ENCODE measurements at places on chromosomes 6 and 20.

GRCh38 chr6:133046576-133046975 lies 194.6 kb upstream of the EYA4 start:
- no peak for DNase-seq

- no peak for DNase-seq
Measured at GRCh38 chr6:28142446-28142845, 763 bp downstream of the ZKSCAN8 start.

DNA sequence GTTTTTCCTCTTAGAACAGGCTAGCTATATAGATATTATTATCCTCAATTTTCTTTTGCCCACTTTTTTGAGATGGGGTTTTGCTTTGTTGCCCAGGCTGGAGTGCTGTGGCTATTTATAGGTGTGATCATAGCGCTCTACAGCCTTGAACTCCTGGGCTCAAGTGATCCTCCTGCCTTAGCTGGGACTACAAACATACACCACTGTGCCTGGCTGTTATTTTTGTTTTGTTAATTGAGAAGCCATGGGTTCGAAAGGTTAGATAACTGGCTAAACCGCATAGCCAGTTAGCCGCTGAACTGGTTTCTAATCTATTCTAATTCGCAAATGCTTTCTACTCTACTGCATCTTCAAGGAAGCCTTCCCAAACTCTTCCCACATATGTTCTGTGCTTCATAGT lies 425.8 kb downstream of the CDKAL1 start:
- no peak for DNase-seq

DNA sequence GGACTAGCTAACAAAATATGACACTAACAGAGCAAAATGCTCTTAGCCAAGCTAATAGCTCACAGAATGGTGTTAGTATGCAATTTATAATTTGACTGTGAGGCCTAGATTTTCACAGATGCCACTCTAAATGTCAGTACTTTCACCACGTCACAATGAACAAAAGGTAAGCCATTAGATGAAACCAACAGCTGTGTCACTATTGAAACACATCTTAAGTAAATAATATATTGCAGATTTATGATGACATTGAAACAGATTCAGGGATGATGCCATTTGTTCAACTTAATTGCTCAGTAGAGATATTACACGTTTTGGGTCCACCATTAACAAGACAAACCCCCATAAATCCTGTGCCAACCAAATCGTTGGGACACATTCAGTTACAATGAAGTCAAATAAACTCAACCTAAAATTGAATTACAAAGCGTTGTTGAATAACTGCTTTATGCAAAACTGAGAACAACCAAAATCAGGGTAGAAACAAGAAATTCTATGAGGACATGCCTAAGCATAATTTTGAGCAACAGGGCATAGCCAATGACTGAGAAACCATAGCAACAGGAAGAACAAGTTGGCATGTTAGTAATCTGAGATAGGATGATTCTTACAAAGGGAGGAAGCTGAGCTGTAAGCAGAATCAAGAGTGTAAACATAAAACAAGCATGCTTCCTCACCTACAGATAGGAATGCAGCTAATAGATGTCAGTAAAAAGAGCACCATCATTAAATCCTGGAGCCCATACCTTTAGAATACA lies 85.6 kb upstream of the KHDRBS2 start:
- no peak for DNase-seq

DNA sequence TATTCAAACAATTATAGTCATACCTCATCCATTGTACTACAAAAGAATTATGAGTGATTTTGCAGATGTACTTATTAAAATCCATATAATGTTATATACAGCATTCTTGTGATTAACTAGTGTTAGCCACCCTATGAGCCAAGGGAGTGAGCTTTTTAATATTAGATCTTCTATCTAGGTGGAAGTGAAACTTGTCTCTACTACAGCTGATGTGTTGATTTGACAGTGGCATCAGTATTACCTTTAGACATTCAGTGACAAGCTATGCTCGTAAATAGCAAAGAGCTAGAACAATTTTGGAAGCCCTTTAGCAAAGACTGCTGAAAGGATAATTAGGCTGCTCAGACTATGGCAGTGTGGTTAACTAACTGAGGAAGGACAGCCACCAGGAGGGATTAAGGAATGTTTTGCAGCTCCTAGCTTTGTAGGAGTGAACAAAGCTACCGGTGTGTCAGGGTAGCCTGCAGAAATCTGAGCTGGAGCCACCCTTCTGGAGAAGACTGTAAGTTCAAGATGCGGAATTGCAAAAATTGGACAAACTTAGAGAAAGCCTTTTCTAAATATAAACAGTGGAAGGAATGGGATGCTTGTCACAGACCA lies 73.7 kb downstream of the AFG1L start:
- no peak for DNase-seq

- DNase-seq = no peak
Measured at GRCh38 chr6:138231381-138231886, 13.1 kb upstream of the PBOV1 start.

DNA sequence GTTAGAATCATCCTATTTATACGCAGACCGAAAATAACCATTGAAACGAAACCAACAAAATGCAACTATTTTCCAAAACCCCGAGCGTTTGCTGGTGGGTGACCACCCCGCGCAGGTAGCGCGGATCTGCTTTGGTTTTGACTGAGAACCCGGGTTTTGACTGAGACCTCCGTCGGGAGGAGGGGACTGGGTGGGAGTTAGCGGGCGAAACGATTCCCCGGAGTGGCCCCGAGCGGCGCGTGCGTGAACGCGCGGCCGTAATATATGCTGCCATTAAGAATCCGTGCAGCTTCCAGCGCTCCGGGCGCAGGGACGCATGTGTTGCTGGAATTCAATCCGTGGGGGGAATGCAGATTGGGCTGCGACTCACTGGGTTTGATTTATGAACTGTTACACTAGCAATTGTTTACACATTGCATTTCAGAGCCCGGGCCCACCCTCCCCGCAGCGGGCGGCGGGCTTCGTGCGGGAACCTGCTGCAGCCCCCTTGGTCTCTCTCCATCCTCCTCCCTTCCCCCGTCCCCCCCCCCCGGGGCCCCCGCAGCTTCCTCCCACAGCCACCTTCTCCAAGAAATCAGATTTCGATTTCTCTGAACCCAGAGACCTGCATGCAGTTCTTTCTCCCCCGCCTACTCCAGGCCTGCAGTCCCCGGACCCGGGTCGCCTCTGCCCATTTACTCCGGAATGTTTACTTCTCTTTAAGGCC lies 9.9 kb downstream of the NRN1 start:
- peak; percentile 83 for DNase-seq

GRCh38 chr6:90896075-90896547 lies 309.2 kb upstream of the MAP3K7 start:
- DNase-seq = no peak

DNA sequence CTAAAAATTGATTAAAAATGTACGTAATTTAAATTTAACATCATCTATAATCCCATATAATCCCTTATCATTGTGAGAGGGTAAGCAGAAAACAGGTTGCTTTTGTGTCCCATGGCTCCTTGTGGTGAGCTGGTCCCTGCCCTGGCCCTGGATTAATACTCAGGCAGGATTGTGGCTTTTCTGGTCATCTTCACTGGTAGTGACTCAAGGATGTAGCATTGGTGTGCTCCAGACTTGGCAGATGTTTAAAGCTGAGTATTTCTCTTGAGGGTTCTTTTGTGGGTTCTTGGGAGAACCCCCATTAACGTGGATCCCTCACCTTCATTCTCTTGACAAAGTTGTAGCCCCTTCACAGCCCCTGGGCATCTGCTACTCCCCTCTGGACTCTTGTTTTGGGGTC lies 39.3 kb downstream of the SNRNP48 start:
- DNase-seq = no peak

DNA sequence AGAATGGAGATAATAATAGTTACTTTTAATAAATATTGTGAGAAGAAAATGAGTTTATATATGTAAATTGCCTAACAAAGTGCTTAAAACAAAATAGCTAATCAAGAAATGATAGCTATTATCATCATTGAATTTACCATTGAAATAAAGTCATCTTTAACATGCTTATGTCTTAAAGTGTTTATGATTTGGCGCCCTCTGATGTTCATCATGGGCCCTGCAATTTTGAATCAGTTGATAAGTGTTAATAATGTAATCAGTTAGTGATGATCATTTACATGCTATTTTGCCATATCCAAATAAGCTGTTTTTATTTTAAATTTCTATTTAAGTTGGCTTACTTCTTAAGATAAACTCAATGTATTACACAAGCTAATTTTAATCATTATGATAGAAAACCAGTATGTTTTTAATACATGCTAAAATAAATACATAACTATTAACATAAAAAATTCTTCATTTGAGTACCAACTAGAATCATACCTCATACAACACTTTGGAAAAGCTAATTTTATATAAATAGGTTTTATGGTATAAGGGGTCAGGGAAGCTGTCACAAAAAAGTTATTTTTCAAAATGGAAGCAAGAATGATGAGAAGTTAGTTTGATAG lies 39.2 kb upstream of the TPD52L1 start:
- no peak for DNase-seq

DNA sequence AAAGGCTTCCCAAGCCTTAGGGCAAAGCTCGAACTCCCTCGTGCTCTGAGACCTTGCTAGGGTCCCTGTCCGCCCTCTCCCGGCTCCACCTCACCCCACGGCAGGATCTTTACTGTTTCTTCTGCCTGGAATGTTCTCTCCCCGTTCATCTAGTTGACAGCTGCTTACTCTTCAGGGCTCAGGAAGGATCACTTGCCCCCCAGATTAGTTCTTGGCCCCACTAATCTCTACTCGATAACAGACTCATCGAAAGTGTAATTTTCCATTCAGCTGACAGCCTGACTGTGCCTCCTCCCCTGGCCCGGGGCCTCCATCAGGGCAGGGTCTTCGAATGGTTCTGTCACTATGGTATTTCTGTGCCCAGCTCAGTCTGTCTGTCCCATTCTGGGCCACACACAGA lies 3.1 kb downstream of the MAP1LC3A start:
- no peak for DNase-seq

GRCh38 chr20:10508060-10508459 lies 73.0 kb downstream of the SLX4IP start:
- no peak for DNase-seq

DNA sequence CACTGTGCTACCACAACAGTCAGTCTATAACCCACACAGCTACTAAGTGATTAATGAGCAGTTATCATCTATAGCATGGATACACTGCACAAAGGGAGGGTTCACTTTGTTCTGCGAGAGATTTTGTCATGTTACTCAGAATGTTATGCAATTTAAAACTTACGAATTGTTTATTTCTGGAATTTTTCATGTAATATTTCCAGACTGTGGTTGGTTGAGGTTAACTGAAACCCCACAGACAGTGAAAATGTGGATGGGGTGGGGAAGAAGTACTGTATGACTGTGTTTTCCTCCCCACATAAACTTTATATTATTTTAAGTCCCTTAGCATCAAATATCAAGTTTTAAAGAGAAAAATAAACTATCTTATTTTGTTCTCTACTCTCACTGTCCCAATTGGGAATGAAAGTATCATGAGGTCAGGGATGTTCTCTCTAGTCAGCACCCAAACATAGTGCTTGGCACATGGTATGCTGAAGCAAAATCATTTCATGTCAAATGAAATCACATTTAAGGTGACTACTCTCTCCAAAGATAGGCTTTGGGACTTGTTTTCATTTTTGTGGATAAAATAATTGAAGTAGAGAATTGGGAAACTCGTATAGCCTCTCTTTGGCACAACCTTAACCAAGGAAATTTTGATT lies 25.4 kb downstream of the DOP1A start:
- no peak for DNase-seq

- no peak for DNase-seq
Measured at GRCh38 chr20:60497298-60498035, 539.2 kb downstream of the CDH26 start.

GRCh38 chr6:166441325-166442078 lies 58.8 kb upstream of the MPC1 start:
- DNase-seq = no peak

GRCh38 chr20:23246717-23247664 lies 103.6 kb upstream of the NXT1 start:
- peak; percentile 57 for DNase-seq

DNA sequence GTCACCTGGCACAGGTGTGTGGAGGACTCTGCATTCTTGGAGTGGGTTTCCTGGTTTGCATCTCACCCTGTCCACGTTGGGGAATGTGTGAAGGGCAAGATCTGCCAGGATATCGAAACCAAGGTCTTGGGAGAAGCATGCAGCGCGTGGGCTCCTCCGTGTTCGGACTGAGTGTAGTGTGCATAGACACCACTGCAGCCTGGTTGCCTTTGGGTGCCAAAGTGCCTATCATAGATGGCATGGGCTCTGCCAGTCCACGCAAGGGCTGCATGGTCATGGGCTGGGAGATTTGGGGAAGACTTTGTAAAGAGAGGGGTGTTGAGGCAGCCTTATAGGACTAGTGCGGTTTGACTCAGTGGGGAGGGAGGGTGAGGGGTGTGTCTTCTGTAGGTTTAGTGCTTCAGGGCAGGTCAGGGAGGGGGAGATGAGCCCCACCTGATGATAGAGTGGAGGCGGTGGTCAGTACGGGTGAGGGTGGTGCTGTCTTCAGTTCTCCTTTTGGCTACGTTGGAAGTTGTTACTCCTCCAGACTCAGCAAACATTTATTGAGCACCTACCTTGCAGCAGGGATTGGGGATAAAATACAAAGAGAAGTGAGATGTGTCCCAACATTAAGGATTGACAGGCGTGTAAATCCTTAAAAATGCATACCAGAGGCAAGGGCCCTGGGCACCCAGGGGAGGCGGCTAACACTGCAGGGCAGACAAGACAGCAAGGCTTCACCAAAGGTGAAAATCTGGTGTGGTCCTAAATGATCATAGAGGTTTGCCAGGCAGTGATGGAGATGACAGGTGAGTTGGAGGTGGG lies 28.3 kb downstream of the DUSP22 start:
- no peak for DNase-seq

GRCh38 chr6:150325066-150325772 lies 43.6 kb upstream of the IYD start:
- DNase-seq = no peak

- no peak for DNase-seq
Measured at GRCh38 chr6:818196-818595, 125.3 kb upstream of the EXOC2 start.

DNA sequence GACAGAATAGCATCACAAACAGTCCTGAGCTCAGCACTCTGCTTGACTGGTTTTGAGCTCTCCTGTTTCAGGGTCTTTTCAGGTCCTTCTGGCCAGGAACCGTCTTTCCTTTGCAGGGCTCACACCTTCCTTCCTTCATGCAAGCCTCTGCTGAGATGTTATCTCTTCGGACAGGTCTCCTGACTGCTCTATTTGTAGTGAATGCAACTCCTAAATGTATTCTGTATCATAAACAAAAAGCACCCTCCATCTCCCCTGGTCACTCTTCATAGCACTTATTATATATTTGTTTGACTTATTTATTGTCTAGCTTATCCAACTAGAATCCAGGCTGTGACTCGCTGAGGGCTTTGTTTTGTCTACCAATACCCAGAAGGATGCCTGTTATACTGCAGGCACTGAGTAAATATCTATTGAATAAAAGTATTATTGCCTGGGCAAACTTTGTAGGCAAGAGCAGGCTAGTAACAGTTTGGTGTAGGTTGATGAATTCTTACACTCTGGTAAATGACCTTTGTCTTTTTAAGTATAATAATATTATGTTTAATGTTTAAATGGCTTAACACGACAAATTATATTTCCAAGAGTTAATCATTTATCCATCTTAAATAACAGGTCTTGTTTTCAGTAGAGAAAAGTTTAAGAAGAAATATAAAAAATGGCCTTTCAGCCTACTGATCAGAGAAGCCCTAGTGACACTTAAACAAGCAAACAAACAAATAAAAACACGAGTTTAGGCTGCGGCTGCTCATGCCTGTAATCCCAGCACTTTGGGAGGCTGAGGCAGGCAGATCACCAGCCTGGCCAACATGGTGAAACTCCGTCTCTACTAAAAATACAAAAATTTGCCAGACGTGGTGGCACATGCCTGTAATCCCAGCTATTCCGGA lies 199.7 kb downstream of the BCAS1 start:
- no peak for DNase-seq

All from left forelimb (tissue), 1 donor.